NCI-H345 (cell line): ENCODE measurements at places on chromosomes 5 and 9.
A peak's percentile ranks its signal among the peaks of the same experiment; 100 is the strongest.

DNA sequence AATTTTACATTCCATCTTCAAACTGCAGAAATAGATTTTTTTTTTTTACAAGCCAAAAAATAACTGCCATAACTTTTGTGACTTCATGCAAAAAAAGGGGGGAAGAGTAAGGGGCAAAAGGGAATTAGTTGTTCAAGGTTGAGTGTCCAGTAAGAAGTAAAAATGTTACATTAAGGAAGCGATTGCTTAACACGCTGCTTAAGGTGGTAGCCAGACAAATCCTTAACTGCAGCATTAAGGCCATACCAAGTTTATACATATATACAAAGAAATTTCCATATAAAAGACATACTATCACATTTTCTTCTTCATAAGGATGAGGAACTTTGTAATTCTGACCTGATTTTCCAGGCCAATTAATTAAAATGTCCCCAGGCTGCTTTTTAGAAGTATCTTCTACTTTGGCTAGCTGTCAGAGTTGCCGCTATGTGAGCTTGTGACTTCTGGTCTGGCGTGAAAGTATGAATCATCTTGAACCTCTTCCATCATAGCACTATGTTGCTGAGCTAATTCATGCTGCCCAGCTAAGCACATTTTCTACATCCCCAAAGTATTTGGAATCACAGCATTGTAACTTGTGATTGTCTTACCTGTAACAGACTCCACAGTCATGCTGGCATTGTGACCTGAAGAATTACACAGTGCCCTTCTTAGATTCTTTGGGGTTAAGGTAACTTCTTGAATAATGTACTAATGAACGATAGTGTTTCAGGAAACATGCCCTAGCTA, 40.0 kb downstream of the G3BP1 start:
- no peak for DNase-seq

GRCh38 chr5:68148096-68148495, 67.5 kb upstream of the PIK3R1 start:
- DNase-seq: no peak

- DNase-seq: no peak
Measured at GRCh38 chr9:134545215-134545542, 96.4 kb upstream of the COL5A1 start.

GRCh38 chr9:99034149-99034548, 70.8 kb upstream of the TGFBR1 start:
- no peak for DNase-seq

- no peak for DNase-seq
Measured at GRCh38 chr5:104218200-104218599, 655.6 kb upstream of the NUDT12 start.

GRCh38 chr9:33180526-33181184, 13.5 kb upstream of the B4GALT1 start:
- DNase-seq: no peak

DNA sequence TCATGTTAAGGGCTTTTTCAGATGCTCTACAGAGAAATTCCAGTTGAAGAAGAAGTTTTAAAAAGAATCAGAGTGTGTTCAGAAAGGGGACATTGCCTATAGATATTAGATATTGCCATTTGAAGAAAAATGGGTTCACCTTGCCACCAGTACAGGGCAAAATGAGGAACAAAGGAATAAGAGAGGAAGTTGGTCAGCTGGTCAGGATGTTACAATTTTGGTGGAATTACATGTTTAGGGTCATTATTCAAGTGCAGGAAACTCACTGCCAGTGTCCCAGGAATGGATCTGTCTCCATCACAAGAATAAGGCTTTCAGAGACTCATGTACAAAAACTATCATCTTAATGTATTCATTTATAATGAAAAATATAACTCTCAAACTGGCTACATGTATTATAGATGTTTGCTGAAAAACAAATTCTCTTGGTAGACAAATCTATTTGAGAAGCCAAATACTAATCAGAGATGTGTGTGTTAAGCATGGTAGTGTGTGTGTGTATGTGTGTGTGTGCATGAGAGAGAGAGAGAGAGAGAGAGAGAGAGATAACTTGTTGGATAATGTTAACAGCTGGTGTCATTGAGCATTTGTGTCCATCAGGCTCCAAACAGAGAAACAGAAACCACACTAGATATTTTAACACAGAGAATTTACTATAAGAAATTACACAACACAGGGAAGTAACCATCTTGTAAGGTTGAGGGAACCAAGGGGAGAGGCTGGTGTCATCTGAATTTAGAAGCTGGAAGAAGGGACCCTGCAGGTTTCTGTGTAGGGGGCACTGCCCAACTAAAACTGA, 5.0 kb upstream of the C1QTNF3 start:
- no peak for DNase-seq

DNA sequence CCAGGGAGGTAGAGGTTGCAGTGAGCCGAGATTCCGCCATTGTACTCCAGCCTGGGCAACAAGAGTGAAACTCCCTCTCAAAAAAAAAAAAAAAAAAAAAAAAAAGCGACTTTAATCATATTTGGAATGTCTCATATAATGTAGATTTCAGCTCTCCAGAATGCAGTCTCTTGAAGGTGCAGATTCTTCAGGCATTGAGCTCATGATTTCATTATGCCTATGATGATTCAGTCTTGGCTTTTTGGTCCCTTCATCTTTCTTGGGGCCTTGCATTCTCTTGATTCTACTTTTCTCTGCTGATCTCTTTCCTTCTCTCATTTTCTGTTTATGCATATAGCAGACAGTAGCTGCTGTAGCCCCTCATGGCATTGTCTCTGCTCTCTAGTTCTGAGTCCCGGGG, 22.9 kb downstream of the KDM4C start:
- no peak for DNase-seq

DNA sequence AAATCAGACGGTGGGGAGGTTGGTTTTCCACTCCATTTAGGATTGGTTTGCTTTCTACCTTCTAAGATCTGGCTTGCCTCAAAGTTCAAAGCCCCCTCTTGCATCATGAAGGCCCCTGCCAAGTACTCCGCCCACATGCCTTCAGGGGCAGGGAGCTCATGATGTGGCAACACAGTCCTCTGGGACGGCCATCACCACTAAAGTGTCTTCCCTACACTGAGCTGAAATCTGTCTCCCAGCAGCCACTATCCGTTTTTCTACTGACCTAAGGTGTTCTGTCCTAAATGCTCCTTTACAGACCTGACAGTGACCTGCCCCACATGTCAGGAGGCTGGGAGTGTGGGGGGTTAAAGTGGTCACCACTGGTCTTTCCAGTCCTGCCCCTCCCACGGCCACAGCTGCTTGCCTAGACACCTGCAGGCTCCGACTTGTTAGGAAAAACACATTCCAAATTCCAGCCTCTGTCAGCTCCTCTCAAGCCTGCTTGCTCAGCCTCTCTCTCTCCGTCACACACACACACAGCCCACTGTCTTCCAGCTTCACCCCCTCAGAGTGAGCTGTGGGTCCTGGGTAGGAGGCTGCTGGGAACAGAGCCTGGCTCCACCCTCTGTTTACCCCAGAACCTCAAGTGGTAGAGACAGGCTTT, 44.9 kb downstream of the SHB start:
- peak; percentile 48 for DNase-seq

- no peak for DNase-seq
Measured at GRCh38 chr5:53321721-53322120, 158.7 kb upstream of the FST start.

GRCh38 chr5:102895976-102896375, 140.9 kb downstream of the PAM start:
- no peak for DNase-seq

DNA sequence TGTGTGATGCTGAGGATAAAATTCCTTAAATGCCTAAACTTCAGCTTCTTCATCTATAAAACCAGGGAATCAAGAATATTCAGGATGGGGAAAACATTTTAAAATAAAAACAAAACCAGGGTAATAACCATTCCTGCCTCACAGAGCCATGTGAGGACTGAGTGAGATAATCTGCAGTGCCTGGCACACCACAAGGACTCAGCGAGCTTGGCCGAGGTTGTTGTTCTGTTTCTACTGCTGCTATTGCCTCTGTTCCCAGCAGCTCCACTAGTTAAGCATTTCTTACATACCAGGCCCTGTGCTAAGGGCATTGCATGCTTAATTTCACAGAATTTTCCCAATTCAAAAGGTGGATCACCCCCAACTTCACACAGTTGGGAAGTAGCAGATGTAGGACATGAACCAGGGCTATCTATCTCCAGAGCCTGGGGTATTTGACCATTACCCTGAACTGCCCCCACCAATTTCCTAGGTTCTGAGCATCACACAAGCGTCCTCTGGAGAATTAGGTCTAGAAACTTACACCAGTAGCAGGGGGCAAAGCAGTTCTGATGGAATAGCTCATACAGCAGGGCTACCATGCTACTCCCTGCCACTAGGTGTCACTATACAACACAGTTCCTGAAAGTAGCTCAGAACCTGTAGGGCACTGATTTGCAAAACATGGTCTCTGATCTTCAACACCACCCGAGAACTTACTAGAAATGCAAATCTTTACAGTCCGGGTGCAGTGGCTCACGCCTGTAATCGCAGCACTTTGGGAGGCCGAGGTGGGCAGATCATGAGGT, 74.3 kb downstream of the LRSAM1 start:
- DNase-seq: no peak

- no peak for DNase-seq
Measured at GRCh38 chr5:159091596-159092331, 8.0 kb downstream of the EBF1 start.

GRCh38 chr5:134001938-134002731, 2.6 kb downstream of the VDAC1 start:
- no peak for DNase-seq

- no peak for DNase-seq
Measured at GRCh38 chr5:109701252-109701651, 11.5 kb downstream of the MAN2A1 start.

DNA sequence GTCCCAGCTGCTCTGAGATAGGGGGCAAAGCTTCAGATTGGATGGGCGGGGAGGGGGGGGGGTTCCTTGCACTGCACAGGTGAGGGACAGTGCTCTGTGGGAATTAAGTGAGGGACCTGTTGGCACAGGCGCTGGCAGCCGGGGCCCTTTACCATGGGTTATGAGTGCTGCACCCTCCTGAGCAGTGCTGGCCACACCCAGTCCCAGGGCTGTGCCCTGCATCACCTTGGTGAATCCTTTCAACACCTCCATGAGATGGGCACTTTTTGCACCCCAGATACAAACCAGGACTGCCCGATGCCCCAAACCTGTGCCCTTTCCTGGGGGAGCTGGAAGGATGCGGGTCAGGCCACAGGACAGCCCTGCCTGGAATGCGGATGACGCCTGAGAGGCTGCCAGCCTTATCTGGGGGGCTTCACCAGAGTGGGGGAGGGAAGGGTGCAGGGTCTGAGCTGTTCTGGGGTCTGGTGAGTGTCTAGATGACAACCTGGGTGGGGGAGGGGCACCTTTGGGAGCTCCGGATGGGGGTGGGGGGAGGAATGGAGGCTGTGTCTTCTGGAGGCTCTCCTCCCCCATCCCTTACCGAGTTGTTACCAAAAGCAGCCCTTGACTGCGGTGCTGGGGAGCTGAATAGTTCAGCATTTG, 5.2 kb downstream of the CRB2 start:
- no peak for DNase-seq

GRCh38 chr5:60382716-60383115, 317.2 kb downstream of the DEPDC1B start:
- peak; percentile 4 for DNase-seq

DNA sequence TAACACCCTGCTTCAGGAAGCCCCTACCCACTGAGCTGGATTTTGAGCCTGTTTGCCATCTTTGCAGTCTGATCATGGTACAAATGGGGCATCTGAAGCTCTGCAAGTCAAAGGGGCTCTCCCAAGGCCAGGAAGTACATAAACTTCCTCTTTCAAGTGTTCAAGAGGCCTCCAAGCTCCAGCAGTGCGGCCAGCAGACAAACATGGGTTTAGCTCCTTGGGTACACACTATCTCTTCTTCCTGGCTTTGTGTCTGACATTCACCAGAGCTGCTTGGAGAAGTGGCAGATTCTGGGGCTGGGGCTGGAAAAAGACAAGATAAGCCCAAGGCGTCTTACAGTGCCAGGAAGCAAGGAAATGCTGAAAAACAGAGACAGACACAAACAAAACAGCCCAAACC, 34.1 kb downstream of the LAMC3 start:
- no peak for DNase-seq

DNA sequence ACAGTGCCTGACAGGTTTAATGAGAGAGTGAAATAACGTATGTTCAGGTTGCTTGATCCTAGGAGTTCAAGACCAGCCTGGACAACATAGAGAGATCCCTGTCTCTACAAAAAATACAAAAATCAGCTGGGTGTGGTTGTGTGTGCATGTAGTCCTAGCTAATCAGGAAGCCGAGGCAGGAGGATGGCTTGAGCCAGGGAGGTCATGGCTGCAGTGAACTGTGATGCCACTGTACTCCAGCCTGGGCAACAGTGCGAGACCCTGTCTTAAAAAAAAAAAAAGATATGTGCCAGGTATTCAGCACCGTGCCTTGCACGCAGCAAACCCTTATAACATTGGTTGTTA, 38.8 kb upstream of the SPRY4 start:
- DNase-seq: no peak

GRCh38 chr9:101635473-101635872, 40.7 kb upstream of the PPP3R2 start:
- no peak for DNase-seq

DNA sequence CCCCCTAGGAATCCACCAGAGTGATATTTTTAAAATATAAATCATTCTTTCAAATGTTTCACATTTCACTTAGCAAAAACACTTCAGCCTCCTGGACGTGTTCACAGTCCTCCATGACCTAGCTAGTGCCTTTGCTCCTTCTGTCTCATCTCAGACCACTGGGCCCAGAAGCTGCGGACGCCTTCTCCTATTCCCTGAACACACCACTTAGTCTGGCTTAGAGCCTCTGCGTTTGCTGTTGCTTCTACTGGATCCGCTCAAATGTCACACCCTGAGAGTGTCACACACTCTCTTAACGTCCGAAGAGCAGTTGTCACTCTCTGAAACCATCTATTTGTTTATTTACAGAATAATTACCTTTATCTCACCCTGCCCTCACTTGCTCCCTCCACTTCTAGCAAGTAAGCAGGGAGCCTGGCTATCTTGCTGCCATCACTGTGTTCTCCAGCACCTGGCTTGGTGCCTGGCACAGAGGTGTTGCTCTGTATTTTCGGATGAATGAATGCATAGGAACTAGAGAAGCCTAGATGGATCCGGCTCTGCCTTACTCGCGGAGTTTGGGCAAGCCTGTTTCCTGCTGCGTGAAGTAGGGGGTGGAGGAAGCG, 1.2 kb upstream of the GRK6 start:
- DNase-seq: no peak

DNA sequence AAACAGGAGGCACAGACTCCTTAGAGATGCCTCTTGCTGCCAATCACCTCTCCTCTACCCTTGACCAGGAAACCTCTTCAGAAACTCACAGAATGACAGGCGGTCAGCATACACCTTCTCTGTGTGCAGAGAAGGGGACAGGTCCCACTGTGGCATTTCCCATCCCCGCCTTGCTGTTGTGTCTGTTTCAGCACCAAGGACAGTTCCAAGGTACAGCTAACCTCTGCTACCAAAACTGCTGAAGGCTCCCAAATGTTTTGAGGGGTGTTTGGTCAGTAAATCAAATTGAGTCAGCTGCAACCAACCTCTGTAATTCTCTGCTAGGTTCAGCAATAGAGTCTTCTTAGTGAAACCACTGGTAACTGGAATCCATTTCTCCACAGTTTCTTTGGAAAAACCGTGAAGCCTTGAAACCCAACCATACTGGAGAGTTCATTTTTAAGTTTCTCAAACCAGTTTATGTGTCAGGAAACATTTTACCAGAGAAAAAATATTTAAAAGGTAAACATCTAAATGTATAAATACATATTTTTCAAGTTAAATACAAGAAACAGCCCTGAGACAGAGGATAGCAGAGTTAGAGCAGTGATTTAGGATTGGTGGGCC, 122.0 kb downstream of the DRD1 start:
- no peak for DNase-seq

GRCh38 chr5:107457138-107457537, 213.6 kb downstream of the EFNA5 start:
- no peak for DNase-seq
